Activated CD4-positive, alpha-beta T cell treated with anti-CD3 and anti-CD28 coated beads, Interleukin-2, amount 10 ng/mL, durations not matched to agents 7 days and 5 days (primary cell): ENCODE measurements at places on chromosomes 11 and 22. TPM values are rescaled to one million over a fixed set of nuclear protein-coding genes. Genes with fewer than 3 reads are reported as not detected.

CATSPER1 gene
- not detected for total RNA-seq

DNA sequence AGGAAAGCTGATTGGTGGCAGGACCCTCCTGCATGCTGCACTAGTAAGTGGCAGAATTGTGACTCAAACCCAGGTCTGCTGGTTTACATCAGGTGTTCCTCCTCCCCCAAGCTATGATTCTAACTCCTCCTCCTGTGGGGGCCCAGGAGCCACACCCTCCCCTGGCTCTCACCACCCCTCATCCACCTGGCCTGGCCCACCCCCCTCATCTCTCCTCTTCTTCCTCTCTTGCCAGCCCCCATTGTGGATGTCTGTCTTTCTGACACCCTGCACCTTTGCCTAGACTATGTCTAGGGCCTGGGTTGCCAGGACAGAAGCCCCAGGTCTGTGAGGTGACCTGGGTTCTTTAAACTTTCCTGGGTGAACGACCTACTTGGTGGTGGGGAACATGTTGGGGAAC lies 59.9 kb downstream of the GRIK4 start:
- H3K27ac ChIP-seq, result no peak overlapping the region
- no peak for DNase-seq
- H3K36me3 ChIP-seq, result no peaks in the 10 kb centered on the region
- peaks cover 16% of the 10 kb centered on the region for H3K27me3 ChIP-seq

GRCh38 chr11:102241026-102241425 lies 76.3 kb upstream of the BIRC3 start:
- no peak overlapping the region for H3K4me3 ChIP-seq
- DNase-seq, result no peak
- no peaks in the 10 kb centered on the region for H3K36me3 ChIP-seq
- no peak overlapping the region for H3K27ac ChIP-seq

GRCh38 chr11:134556186-134556585 lies 144.1 kb upstream of the B3GAT1 start:
- H3K27ac ChIP-seq, result no peak overlapping the region
- no peaks in the 10 kb centered on the region for H3K36me3 ChIP-seq
- H3K4me3 ChIP-seq, result no peak overlapping the region
- no peak for DNase-seq
- no peaks in the 10 kb centered on the region for H3K4me1 ChIP-seq
- peaks cover 5% of the 10 kb centered on the region for H3K27me3 ChIP-seq

DNA sequence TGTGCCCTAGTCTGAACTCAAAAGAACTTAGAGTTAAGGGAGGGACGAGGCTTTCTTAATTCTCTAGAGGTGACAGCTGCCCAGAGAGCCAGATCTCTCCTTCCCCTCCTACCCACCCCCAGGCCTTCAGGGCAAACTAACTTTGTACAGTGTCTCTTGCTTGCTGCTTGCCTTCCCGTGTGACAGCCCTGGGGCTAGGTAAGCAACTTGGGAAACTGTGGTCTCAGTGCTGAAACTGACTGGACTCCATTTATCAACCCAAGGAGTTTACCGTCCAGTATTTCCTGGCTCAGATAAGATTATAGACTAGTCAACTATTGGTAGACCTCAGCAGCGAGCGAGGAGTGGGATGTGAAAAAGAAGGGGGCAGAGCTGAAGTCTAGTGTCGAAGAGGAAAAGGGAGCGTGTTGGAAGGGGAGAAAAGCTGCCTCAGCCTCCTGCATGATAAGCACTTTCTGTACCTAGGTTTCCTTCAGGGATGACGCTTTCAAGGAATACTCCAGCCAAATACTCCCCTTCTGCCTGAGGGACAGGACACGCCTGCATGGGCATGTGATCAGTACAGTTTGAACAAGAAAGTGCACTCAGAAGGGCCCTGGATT lies 43.3 kb upstream of the WEE1 start:
- no peak for DNase-seq
- peaks cover 14% of the 10 kb centered on the region for H3K36me3 ChIP-seq
- no peak overlapping the region for H3K27ac ChIP-seq
- H3K27me3 ChIP-seq, result no peaks in the 10 kb centered on the region

SLC7A4 gene
- total RNA-seq, result not detected

GRCh38 chr11:44286911-44287310 lies 23.0 kb downstream of the ALX4 start:
- H3K4me3 ChIP-seq, result no peak overlapping the region
- no peaks in the 10 kb centered on the region for H3K4me1 ChIP-seq
- no peaks in the 10 kb centered on the region for H3K36me3 ChIP-seq

MOV10L1 gene
- total RNA-seq, result not detected

FAM111B gene
- 95.8 TPM for total RNA-seq

GVQW3 gene
- 5.5 TPM for total RNA-seq

SLC1A2 gene
- total RNA-seq, result not detected

GRCh38 chr11:120703358-120704152 lies 192.0 kb downstream of the GRIK4 start:
- no peaks in the 10 kb centered on the region for H3K27me3 ChIP-seq
- no peak overlapping the region for H3K4me3 ChIP-seq

DNA sequence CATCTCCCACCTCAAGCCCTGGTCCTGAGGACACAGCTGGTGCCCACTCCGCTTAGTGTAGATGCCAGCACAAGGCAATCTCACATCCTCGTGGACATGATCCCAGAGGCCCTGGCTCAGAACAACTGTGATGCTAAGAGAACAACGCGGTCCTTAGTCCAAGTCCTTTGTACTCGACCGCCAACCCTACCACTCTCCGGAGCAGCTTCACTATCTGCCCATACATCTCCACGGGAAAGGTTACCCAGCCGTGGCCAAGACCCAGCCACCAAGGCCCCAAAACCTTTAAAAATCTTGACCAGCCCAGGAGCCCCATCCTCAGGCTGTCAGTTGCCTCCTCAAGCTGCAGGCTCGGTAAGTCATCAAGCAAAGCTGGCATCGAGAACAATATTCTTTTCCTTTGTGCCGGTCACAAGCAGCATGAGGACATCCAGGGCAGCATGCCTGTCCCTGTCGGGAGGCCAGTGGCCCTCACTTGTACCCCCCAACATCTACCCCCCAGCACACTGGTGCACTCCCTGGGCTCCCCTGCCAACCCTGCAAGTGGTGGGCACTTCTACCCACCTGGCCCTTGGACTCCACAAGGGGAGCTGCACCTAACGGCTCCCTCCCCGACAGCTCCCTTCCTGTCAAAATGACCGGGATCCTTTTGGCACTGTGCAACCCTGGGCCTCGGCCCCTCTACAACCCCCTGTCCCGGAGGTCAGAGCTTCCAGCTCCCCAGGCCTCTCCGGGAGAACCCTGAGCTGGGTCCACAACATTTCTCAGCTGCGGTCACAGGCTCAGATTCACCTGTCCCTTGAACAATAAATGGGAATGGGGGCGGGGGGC lies 2.5 kb downstream of the OSBPL5 start:
- no peak for DNase-seq
- H3K4me1 ChIP-seq, result peaks cover 15% of the 10 kb centered on the region
- H3K27me3 ChIP-seq, result peaks cover 34% of the 10 kb centered on the region
- H3K4me3 ChIP-seq, result no peak overlapping the region

GRCh38 chr11:1879941-1880720 lies 11.6 kb downstream of the PRR33 start:
- H3K27ac ChIP-seq, result no peak overlapping the region
- H3K27me3 ChIP-seq, result no peaks in the 10 kb centered on the region
- DNase-seq, result no peak
- H3K36me3 ChIP-seq, result peaks cover 4% of the 10 kb centered on the region

DNA sequence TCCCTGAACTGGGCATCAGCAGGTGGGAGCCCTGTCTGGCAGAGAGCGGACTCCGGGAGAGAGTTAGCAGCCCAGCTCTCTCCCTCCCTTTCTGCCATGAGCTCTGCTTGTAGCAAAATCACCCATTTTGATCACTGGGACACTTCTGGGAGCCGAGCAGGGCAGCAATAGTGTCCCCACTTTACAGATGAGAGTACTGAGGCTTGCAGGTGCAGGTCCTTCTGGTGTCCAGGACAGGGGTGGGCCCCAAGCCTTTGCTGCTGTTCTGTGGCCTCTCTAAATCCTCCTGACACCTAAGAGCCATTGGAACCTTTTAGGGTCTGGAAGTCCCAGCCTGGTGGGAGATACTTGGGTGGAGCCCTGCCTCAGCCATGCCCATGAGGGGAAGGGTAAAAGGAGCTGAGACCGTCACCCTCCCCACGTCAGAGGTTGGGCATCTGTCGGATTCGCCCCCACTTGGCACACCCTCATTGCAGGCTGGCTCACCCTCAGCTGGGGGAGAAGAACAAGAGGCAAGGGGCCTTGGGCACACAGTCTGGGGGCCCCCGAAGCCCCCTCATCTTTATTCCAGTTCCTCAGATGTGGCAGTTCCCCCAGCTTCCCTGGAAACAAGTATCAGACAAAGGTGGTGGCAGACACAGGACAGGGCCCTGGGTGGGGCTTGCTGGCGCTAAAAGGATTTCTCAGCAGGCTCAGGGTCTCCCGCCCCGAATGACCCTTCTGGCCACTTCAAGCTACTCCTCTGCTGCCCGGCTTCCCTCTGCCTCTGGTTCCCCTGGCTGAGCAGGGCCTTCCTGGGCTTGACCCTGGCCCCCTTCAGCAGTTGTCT lies 4.5 kb downstream of the RIN1 start:
- peaks cover 31% of the 10 kb centered on the region for H3K4me1 ChIP-seq
- DNase-seq, result no peak
- H3K4me3 ChIP-seq, result no peak overlapping the region
- H3K27ac ChIP-seq, result no peak overlapping the region
- no peaks in the 10 kb centered on the region for H3K27me3 ChIP-seq
- H3K36me3 ChIP-seq, result no peaks in the 10 kb centered on the region

OR8D4 gene
- total RNA-seq, result not detected

DNA sequence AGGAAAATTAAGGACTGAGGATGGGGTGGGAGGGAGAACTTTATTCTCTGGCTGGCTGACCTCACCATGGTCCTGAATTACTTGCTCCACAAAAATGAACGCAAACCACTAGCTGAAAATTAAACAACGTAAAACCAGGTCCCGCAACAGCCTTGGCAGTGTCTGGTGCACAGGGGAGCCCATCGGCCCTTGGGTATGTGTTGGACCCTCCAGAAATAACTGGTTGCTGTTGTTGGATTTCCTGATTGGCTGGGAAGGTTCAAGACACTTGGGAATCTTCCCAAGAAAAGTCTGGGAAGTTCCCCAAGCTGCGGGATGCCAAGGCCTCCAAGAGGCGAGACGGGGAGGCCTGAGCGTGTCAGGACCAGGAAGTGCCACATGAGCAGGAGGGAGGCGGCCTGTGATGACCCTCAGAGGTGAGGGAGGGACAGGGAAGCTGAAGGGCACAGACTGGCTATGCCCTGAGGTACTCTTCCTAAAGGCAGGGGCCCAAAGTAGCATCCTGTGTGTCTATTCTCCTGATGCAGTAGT lies 10.4 kb upstream of the RASL10A start:
- H3K27me3 ChIP-seq, result no peaks in the 10 kb centered on the region
- H3K4me1 ChIP-seq, result no peaks in the 10 kb centered on the region
- peaks cover 8% of the 10 kb centered on the region for H3K36me3 ChIP-seq

- H3K27ac ChIP-seq, result no peak overlapping the region
- no peaks in the 10 kb centered on the region for H3K4me1 ChIP-seq
- no peak overlapping the region for H3K4me3 ChIP-seq
- no peak for DNase-seq
- peaks cover 20% of the 10 kb centered on the region for H3K27me3 ChIP-seq
Measured at GRCh38 chr11:125263268-125263790, 98.8 kb downstream of the PKNOX2 start.

- no peak for DNase-seq
- no peak overlapping the region for H3K4me3 ChIP-seq
- H3K27me3 ChIP-seq, result no peaks in the 10 kb centered on the region
- no peaks in the 10 kb centered on the region for H3K36me3 ChIP-seq
- H3K4me1 ChIP-seq, result no peaks in the 10 kb centered on the region
- no peak overlapping the region for H3K27ac ChIP-seq
Measured at GRCh38 chr22:49300951-49301397, 526.7 kb downstream of the BRD1 start.

DEFB131B gene
- not detected for total RNA-seq

OR8G1 gene
- not detected for total RNA-seq

GRCh38 chr11:120231963-120232362 lies 8.0 kb upstream of the POU2F3 start:
- no peaks in the 10 kb centered on the region for H3K36me3 ChIP-seq
- no peak for DNase-seq
- no peak overlapping the region for H3K4me3 ChIP-seq

GRCh38 chr11:76094740-76095139 lies 111.6 kb downstream of the WNT11 start:
- peaks cover 7% of the 10 kb centered on the region for H3K36me3 ChIP-seq
- DNase-seq, result no peak
- H3K4me1 ChIP-seq, result no peaks in the 10 kb centered on the region
- no peaks in the 10 kb centered on the region for H3K27me3 ChIP-seq
- H3K27ac ChIP-seq, result no peak overlapping the region

TOP3B gene
- total RNA-seq, result 45.6 TPM

- no peak overlapping the region for H3K27ac ChIP-seq
- H3K4me1 ChIP-seq, result peaks cover 39% of the 10 kb centered on the region
- H3K4me3 ChIP-seq, result no peak overlapping the region
Measured at GRCh38 chr22:46065691-46066454, 84.5 kb upstream of the PPARA start.

- peaks cover 55% of the 10 kb centered on the region for H3K4me1 ChIP-seq
- DNase-seq, result no peak
- H3K4me3 ChIP-seq, result no peak overlapping the region
- no peaks in the 10 kb centered on the region for H3K27me3 ChIP-seq
Measured at GRCh38 chr11:65560555-65561418, 2.6 kb upstream of the LTBP3 start.

GRCh38 chr11:62024936-62025486 lies 57.6 kb upstream of the FTH1 start:
- peak overlapping the region; percentile 99 for H3K27ac ChIP-seq
- H3K36me3 ChIP-seq, result peaks cover 9% of the 10 kb centered on the region
- DNase-seq, result no peak
- H3K4me1 ChIP-seq, result peaks cover 21% of the 10 kb centered on the region

DNA sequence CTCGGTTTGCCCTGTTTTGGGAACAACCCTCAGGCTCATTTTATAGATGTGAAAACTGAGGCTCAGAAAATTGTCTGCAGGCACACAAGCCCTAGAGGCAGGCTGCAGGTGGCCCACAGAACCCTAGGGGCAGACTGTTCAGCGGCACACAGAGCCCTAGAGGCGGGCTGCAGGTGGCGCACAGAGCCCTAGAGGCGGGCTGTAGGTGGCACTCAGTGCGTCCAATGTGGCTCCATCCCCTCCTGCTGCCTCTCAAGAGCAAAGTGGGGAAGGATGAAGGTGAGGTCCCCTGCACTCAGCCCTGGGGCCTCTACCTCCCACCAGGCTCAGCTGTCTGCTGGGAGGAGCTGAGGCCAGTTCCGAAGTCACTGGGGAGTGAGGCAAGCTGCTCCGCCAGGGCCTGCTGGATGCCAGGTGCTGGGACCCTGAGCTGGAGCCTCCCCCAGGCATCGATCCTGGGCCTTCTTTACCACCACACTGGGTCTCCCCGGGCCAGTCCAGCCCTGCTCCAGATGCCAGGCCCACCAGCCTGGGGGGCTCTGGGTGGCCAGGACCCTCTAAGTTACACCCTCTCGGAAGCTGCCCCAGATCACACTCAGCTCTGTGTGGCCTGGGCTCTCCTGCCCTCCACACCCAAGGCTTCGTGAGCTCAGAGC lies 2.3 kb downstream of the ACY3 start:
- H3K4me3 ChIP-seq, result no peak overlapping the region
- H3K4me1 ChIP-seq, result peaks cover 49% of the 10 kb centered on the region
- no peak overlapping the region for H3K27ac ChIP-seq
- DNase-seq, result peak; percentile 72
